RPMI7951 (cell line): ENCODE measurements at places on chromosomes 13 and 19. TPM values are rescaled to one million over a fixed set of nuclear protein-coding genes. Genes with fewer than 3 reads are reported as not detected.

Gene ZNF534
- not detected in 2 replicates for total RNA-seq

Gene SELENOW
- total RNA-seq, result 689 and 818 TPM in 2 replicates

Gene NLRP9
- total RNA-seq, result not detected in 2 replicates

Gene OR7D2
- total RNA-seq, result not detected in 2 replicates

Gene USPL1
- 18.3 and 20.1 TPM in 2 replicates for total RNA-seq

Gene MYADM
- 26.7 and 43.0 TPM in 2 replicates for total RNA-seq

Gene PRODH2
- total RNA-seq, result not detected in 2 replicates

Gene SPPL2B
- 12.1 and 15.1 TPM in 2 replicates for total RNA-seq

Gene FXYD5
- 258 and 338 TPM in 2 replicates for total RNA-seq

Gene CYP2F1
- not detected in 2 replicates for total RNA-seq

Gene OR7E24
- total RNA-seq, result not detected in 2 replicates

Gene TUBB4A
- 0.20 TPM in 1 of 2 replicates, not detected in the other for total RNA-seq

Gene LILRB2
- total RNA-seq, result not detected in 2 replicates

DNA sequence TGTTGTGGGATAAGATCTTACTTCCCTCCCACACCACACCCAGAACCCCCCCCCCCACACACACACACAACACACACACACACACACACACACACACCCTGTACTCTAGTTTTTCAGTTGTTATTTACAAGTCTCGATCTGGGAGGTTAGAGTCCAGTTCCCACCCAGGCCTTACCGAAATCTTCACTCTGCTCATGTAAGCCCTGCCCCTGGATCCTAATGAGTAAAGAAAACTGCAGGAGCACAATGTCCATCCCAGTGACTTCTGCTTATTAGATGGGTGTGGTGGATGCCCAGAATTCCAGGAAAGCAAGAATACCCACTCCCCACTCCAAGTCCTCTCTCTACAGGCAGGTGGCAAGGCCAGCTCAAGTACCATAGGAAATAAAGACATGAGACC, 23.0 kb downstream of the STARD13 start:
- DNase-seq, result no peak

DNA sequence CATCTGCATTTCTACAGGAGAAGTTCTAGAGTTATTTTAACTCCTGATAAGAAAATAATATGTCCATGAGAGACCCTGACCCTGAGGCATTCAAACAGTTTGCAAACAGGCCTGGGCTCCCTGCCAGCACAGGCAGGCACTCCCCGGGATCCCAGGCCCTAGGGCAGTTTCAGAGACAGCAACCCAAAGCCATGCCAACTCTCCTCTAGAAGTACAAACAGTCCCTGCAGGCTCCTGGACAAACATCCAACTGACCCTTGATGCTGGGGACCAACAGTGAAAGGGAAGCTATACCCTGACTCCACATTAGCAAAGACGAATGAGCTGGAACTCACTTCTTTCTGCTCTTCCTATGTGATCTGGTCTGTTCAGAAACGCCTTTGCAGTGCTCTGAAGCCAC, 44.8 kb downstream of the CCDC70 start:
- DNase-seq, result peak; percentile 5

- peak; percentile 88 for DNase-seq
Measured at GRCh38 chr19:32830231-32831014, 39.1 kb downstream of the SLC7A9 start.

- no peak for DNase-seq
Measured at GRCh38 chr19:39941151-39941550, 6.7 kb upstream of the FCGBP start.

- no peak for DNase-seq
Measured at GRCh38 chr13:111017755-111018459, 97.2 kb upstream of the ARHGEF7 start.

- no peak for DNase-seq
Measured at GRCh38 chr19:47486900-47487299, 2.9 kb upstream of the KPTN start.

- no peak for DNase-seq
Measured at GRCh38 chr19:19632661-19633060, 4.6 kb upstream of the LPAR2 start.

DNA sequence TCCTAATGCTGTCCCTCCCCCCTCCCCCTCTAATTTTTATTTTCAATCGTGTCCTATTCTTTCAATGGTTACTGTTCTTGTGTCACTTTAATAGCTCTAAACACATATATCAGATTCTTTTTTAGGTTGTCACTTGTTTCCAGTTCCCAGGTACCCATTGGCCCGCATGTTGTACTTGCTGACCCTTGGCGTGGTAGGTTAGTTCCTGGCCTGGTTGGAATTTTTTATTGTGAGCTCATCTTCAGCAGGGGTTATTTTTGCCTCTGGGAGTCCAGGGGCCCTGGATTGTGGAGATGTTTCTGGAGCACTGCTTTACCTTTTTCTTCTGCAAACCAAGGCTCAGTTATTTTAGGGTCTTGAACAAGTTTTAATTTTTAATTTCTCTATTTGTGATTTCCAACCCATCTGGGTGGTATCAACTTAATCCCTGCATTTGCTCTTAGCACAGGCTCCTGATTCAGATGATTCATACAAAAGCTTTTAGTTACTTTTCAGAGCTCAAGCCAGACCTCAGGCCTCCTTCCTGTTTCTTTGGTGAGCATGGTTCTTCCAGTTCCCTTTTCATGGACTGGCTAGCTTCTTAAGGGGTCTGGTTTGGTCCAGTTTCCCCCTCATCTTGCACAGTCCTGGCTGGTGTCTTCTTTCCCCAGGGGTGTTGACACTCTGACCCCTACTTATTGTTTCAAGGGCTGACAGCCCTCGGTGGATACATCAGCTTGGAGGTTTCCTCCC, 220.5 kb downstream of the TM9SF2 start:
- no peak for DNase-seq

- DNase-seq, result peak; percentile 45
Measured at GRCh38 chr13:34430294-34430693, 511.8 kb upstream of the NBEA start.

- no peak for DNase-seq
Measured at GRCh38 chr13:93794197-93794885, 567.7 kb downstream of the GPC6 start.

DNA sequence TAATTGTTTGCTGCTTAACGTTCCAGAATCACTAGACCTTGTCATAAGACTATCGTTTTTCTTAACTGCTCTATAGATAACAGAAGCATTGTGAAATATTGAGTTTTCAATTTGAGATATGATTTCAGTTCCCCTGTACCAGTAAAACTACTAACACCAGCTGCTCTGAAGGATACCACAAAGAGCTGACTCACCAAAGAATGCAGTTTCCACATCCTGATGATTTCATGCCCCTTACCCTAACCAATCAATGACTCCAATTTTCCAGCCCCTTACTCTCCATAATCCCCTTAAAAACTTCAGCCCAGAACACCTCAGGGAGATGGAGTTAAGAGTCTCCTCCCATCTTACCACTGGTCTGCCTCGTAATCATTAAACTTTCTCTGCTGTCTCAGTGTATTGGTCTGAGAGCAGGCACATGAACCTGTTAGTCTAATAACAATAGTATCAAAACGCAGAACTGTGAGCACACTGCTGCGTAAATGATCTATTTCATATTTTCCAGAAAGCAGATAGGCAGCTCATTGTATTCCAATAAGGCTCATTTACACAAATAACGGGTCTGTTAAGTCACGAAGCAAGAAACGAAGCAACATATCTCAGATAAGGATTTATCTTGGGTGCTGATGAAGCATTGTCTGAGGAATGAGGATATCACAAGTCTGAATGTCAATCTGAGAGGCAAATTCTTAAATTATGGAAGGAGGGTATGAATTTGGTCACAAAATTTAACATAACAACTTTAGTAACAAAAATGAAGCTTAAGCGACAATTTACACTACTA, 14.1 kb upstream of the CCNA1 start:
- peak; percentile 56 for DNase-seq

GRCh38 chr19:33622809-33623511, 1.2 kb downstream of the CHST8 start:
- DNase-seq, result no peak

- DNase-seq, result no peak
Measured at GRCh38 chr13:78035500-78035899, 116.9 kb upstream of the EDNRB start.

GRCh38 chr13:78759704-78760103, 100.7 kb upstream of the OBI1 start:
- DNase-seq, result no peak

- DNase-seq, result peak; percentile 9
Measured at GRCh38 chr13:102914339-102914930, 68.6 kb downstream of the ERCC5 start.

GRCh38 chr19:50451223-50451534, 18.5 kb downstream of the MYBPC2 start:
- DNase-seq, result no peak

DNA sequence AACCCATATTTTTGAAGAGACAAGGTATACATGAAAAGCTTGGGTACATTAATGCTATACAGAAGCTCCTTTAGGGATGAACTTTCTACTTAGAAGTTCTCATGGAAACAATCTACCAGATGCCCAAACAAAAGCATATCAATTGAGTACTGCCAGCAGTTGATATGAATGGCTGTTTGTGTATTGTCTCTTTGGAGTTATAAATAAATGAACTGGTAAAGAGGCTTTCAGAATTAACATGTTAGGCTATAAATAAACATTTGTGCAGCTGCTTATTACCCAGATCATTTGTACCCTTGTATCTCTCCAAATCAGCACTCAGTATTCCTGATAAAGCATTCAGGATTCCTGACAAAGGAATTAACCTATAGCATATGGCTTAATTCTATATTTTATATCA, 418.9 kb downstream of the FGF14 start:
- DNase-seq, result no peak

DNA sequence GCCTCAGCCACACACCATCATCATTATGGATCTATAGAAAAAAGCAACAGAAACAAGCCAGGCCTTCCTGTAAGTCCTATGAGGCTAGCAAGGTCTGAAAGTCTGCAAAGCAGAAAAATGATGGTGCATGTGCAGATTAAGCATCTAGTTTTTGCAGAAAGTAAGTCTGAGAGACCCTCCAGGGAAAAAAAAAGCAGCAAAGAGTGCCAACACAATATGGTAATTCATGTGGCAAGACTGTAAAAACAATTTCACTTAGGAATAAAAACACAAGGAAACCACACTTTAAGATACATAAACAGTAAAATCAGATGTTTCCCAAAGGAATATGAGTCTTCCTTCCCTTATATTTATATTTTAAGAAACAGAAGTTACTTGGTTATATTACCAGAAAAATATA, 112.3 kb upstream of the FBXL3 start:
- no peak for DNase-seq

GRCh38 chr13:108214441-108215271, 680 bp downstream of the LIG4 start:
- no peak for DNase-seq
